ENCODE measurements at places on chromosomes 4 and X.

- DNase-seq, result peak; percentile 69
These were observed at the start of gene RTL5 for GRCh38 chrX:72131317-72132294. RTL5 (minus strand) TSS chrX:72131915.

DNA sequence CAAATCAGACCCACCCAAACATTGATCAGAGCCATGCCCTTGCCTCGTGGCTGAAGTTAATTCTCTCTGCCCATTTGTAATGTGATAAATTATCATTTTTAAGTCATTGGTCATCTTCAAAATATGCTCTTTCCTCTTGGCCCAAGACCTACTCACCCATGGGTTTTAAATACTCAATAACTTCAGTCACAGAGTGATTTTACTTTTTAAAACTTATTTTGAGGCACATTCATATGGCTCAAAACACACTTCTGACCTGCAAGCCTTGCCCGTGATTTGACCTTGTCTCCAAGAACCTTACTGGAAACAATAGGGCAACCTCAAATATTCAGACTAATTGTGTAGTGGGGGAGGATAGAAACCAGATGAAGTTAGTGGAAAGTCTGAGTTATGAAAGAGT lies 176.2 kb upstream of the LNX1 start:
- DNase-seq, result peak; percentile 84

GRCh38 chr4:53620956-53621355 lies 29.7 kb upstream of the LNX1 start:
- no peak for DNase-seq

- no peak for DNase-seq
These were observed 730.7 kb upstream of the SLIT2 start for GRCh38 chr4:19520939-19521520.

- DNase-seq, result peak; percentile 65
These were observed 78.7 kb upstream of the DCLK2 start for GRCh38 chr4:149999485-150000074.

DNA sequence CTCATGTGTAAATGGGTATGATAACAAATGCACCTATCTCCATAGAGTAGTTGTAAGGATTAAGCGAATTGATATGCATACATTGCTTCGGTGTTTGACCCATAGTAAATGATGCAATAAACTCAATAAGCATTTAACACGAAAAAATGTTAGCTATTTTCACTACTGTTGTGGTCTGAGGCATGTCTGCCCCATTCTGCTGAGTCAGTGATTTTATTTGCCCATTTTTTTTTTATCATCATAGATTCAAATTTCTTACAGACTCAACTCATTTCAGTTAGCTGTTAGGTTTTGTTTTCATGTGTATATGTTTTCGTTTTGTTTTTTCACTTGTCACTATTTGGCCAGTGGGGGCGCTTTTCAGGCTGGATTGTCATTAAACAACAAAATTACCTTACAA lies 27.8 kb upstream of the ARHGEF9 start:
- no peak for DNase-seq

- DNase-seq, result no peak
These were observed 782.5 kb downstream of the STPG2 start for GRCh38 chr4:97360733-97361132.
